ENCODE measurements at places on chromosomes 1 and 21.

DNA sequence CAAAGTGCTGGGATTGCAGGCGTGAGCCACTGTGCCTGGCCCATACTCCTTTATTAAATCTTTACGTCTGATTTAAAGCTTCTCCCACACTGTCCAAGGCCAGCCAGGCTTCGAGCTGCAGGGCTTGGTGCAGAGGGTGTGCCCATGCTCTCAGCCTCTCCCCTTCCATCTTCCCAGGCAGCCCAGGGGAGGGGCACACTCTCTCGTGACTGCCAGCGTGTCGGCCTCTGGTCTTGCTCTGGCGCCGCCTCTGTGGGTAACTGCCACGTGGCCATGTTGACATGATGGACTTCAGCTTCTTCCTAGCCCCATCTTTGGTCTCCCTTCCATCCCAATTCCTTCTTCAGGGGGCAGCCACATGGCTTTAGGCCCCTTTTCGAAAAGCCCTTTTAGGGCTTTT lies 4.7 kb downstream of the GPR137B start:
- no peak for DNase-seq

DNA sequence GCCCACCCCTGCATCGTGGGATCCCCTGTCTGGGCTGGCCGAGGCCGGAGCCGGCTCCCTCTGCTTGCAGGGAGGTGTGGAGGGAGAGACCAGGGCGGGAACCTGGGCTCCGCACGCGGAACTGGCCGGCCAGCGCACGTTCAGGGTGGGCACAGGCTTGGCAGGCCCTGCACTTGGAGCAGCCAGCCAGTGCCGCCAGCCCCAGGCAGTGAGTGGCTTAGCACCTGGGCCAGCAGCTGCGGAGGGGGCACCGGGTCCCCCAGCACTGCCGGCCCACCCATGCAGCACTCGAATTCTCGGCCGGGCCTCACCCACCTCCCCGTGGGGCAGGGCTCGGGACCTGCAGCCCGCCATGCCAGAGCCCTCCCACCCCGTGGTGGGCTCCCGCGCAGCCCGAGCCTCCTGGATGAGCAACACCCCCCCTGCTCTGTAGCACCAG lies 422.6 kb downstream of the AMY1C start:
- DNase-seq: no peak

- no peak for DNase-seq
Measured at GRCh38 chr1:67983867-67984266, 66.6 kb downstream of the DIRAS3 start.

DNA sequence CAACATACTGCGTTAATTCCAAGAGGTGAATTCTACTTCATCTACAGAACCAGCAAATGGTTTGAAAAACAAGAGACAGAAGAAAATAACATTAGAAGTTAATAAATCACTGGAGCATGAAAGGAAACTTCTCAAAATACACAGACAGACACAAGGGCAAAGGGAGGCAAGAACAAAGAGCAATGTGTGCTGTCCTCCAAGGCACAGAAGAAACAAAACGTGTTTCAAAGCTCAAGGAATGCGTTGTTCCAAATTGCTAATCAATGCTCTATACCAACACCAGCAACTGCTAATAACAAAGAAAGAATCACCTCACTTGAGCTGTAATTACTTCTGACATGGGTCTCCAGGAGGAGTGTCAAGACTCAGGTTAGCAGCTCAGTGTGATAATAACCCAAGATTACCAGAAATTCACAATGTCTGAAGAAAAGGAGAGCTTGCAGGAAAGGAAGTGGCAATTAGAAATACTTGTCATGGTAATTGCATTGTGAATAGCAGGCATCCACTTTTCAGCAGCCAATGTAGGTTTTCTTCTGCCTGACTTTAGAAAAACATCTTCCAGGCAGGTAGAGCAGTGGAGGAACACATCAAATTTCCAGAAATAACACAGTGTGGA lies 175.4 kb downstream of the SEC16B start:
- no peak for DNase-seq

DNA sequence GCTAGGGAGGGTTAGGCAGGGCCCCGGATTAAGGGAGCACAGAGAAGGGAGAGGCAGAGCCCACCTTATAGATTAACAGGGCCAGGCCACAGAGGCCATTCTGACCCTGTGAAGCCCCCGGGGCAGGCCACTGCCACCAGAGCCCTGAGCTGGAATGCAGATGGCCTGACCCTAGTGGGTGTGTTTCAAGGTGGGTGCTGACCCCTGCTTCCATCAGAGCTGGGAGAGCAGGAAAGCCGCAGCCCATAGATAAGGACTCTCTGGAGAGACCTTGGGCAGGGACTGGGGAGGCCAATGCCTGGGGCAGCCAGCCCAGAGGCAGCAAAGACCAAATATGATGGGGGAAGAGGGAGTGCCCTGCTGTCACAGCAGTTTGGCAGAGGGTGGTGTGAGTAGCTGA lies 35.9 kb downstream of the NCMAP start:
- no peak for DNase-seq

- no peak for DNase-seq
Measured at GRCh38 chr1:186958520-186958919, 129.8 kb downstream of the PLA2G4A start.

GRCh38 chr1:223224465-223224864 lies 81.4 kb upstream of the TLR5 start:
- no peak for DNase-seq

DNA sequence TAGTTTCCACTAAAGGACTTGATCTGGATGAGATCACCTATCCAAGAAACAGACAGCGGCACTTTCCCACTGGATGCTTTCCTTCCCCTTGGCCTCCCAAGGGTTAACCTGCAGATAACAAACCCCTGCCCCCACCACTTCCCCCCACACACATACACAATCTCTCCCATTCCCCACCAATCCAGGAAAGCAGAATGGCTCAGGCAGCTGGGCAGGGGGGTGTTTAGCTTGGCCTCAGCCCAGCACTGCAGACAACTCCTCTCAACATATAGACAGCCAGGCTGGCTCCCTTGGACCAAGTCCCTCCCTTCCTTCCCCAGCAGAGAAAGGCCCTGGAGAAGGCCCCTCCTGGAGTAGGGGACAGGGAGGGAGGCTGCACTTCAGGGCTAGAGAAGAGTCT lies 24.6 kb downstream of the PLEKHA6 start:
- DNase-seq: no peak

- DNase-seq: no peak
Measured at GRCh38 chr1:203038891-203039608, 12.8 kb downstream of the PPFIA4 start.

DNA sequence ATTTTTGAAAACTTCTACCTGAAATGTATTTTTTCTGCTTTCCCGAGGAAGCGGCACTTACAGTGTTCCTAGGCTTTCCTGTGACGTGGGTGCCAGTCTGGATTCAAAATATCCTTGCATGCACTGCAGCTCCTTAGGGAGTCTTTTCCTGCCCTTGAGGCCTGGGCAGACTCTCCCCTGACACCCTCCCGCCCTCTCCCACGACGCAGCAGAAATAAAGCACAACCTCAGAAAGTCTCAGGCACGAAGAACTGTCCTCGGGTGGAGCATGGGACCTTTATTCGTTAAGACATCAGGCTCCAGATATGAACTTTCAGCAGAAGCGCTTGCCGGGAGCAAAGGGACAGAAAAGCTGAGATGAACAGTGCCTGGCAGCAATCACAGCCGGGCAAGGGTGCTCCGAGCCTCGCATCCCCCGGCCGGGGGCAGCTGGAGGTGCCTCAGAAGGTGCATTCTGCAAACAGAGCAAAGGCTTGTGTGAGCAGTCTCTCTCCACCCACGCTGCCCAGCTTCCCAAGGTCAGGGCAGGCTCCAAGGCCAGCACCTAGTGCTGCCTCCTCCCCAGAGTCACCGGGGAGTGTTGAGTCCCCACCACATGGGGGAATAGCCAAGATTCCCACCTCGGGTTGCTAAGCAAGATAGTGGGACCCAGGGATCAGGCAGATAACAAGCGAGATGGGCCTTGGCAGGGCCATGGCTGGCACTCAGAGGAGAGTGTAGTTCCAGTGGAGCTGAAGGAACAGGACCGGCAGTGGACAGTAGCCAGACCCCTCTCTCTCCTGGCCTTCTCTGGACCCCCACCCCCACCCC lies 3.2 kb downstream of the TFF3 start:
- no peak for DNase-seq

GRCh38 chr1:116720364-116721038 lies 33.7 kb upstream of the CD2 start:
- no peak for DNase-seq

GRCh38 chr1:55275151-55275748 lies 60.1 kb upstream of the USP24 start:
- no peak for DNase-seq

DNA sequence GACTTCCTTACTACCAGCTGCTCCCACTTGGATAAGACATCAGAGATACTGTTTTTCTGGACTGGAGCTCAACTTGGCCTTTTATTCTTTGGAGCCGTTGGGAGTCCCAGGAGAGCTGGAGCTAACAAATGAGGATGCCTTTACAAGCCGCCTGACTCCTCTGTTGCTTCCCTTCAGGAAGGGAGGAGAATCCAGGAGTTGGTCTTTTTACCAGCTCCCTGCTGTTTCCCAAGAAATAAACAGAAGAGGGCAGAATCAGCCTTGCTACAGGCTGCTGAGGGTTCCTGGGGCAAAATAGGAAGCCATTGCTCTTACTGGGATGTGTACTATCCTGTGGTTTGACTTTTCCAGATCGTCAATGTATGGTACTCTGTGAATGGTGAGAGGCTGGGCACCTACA lies 1.5 kb downstream of the EIF3I start:
- no peak for DNase-seq

GRCh38 chr1:41578712-41579335 lies 94.3 kb upstream of the EDN2 start:
- DNase-seq: no peak

DNA sequence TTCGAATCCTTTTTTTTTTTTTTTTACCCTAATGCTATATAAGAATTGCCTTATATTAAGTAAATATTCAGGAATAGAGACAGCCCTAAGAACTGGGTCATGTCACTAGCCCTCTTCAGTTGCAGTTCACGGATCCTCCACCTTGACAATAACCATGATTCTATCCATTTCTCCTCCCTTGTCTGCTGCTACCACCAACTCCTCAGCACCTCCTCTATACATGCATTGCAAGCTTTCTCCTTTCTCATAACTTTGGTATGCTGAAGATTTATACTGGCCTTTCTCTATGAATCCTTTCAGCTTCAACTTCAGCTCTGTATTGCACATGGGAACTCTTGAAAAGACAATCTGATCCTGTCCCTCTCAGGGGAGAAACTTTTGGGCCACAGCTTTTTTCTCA lies 14.3 kb upstream of the DR1 start:
- no peak for DNase-seq

GRCh38 chr1:30383221-30383711 lies 340.1 kb downstream of the MATN1 start:
- DNase-seq: no peak

DNA sequence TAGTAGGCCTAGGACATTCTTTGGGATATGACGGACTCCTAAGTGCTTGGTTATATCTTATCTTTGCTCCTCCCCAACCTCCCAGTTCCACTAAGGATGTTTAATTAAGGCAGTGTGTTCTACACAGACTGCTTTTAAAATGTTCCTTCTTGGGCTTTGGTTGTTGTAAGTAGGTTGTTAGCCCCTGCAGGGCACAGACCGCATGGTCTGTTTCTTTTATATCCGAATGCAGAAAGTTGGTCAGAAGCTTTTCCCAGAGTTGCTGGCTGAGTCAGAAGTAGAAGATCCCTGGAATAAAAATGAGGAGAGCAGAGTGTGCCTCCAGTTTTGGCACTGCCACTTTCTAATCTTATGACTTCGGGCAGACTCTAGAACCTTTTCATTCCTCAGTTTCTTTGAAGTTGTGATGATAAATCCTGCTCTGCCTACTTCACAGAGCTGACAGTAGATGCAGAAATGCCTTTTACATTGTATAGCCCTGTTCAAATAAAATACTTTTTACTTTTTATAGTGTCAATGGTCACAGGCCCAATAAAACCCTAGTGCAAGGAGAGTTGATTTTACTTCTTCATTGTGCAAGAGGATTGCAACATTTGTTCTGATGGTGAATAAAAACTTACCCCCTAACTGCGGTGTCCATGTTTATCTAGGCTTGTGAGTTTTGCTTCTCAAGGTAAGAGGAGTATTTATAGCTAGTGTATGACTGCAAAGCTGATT lies 18.4 kb downstream of the FMN2 start:
- peak; percentile 29 for DNase-seq

- no peak for DNase-seq
Measured at GRCh38 chr21:37227071-37228002, 39.8 kb downstream of the VPS26C start.

DNA sequence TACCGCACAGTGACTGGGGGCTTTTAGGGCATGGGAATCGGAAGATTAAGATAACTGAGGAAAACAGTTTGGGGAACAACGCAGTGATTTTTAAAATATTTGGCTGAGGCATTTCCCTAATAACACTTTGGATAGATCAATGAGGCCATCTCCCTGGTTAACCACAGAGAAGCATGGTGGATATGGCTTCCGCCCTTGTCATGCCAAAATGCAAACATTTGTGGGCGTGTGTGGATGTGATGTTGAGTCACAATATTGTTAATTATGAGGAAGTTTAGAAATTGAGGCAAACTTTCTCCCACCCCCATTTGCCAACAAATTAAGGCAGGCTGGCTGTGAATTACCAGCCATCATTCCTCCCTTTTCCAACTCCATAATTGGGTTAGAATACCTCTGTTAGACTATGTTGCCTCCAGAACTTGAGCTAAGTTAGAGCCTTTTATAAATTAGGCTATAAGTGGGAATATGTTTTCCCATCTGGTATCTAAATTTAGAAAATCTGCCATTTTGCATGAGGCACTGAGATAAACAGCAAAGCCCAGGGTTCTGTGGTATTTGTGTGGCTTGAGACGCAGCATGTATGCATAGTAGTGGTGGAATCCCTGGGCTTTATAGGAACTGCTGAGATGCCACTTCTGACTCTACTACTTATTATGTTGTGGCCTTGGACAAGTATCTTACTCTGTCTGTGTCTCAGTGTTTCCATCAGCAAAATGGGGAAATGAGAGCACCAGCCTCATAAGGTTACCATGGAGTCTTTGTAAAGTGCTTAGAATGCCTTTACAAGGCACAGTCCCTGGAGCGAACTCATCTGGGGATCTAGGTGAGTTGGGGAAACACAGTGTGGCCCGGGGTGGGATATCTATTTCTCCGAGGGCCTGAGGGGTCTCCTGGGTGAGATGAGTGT lies 154.6 kb downstream of the C1orf94 start:
- no peak for DNase-seq

- DNase-seq: no peak
Measured at GRCh38 chr1:206631085-206631509, 4.2 kb upstream of the DYRK3 start.

DNA sequence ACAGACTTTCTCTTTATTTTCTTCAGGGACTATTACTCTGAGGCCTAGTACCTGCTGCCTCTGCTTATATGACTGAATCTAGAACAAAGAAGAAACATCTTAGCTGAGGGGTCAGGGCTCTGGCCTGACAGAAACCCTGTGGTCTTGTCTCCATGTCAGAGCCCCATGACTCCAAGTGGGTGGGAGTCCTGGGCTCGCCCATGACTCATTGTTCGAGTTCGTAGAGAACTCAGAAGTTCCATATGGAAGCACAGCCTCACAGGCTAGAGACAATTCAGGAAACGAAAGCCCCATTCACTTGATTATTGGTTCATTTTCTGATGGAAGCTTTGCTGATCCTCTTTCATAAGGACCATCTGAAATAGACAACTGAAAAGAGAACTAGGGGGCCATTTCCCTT lies 73.2 kb downstream of the CD58 start:
- no peak for DNase-seq

All from C1 segment of cervical spinal cord (tissue), 14 donors.